ENCODE measurements at places on chromosomes 7 and 10.
A peak's percentile ranks its signal among the peaks of the same experiment; 100 is the strongest.

DNA sequence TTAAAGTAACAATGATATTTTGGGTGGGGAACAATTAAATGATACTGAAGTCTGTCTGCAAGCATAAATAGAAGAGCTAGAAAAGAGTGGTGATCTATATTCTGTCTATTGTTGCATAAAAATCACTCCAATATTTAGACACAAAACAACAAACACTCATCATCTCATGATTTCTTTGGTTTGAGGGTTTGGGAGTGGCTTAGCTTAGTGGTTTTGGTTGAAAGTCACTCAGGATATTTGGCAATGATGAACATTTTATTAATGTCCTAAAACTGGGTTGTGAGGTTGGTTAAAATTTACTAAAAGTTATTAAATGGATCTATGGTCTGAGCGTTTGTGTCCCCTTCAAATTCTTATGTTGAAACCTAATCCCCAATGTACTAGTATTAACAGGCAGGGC is 54.7 kb upstream of the EGFR start:
- DNase-seq: no peak

DNA sequence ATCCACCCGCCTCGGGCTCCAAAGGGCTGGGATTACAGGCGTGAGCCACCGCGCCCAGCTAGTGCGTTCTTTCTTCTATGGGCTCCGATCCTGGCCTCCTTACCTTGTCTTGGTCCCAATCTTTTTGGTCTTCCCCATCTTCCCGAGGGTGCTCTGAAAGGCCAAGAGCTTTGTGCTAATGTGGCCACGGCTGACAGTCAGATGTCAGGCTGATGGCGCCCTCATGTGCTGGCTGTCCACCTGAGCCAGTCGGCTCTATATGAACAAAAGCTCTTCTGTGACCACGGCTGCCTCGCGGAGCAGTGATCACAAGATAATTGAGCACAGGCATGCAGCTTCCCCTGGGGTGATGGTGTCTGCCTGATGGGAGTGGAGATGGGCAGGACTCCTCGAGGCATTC is 11.0 kb upstream of the AHCYL2 start:
- no peak for DNase-seq

GRCh38 chr7:102843850-102844249 is 69.0 kb upstream of the LRRC17 start:
- peak; percentile 12 for DNase-seq

- peak; percentile 85 for DNase-seq
Observed at GRCh38 chr10:11403116-11403515, 208.3 kb downstream of the USP6NL start.

GRCh38 chr10:99537989-99538917 is 5.5 kb downstream of the NKX2-3 start:
- no peak for DNase-seq

GRCh38 chr10:29710128-29710527 is 75.4 kb upstream of the SVIL start:
- DNase-seq: no peak

- no peak for DNase-seq
Observed at GRCh38 chr7:47826754-47827153, 121.5 kb downstream of the PKD1L1 start.

DNA sequence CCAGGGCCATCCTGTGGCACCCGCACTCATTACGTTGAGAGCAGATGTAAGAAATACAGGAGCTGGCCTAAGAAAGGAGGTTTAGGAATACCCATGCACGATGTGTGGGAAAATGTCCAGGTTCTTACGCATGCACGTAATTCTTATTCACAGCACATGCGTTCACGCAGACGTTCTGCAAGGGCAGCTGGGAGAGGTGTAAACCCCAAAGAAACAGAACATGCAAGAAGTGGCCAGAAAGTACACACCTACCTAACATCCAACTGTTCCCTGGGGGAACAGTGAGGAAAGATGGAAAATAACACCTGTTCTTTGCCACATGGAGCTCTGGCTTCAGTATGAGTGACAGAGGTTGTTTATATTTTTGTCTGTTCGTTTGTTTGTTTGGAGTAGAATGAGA is 285.6 kb downstream of the PRPF18 start:
- no peak for DNase-seq

GRCh38 chr10:34157501-34157900 is 657.6 kb downstream of the PARD3 start:
- DNase-seq: no peak

DNA sequence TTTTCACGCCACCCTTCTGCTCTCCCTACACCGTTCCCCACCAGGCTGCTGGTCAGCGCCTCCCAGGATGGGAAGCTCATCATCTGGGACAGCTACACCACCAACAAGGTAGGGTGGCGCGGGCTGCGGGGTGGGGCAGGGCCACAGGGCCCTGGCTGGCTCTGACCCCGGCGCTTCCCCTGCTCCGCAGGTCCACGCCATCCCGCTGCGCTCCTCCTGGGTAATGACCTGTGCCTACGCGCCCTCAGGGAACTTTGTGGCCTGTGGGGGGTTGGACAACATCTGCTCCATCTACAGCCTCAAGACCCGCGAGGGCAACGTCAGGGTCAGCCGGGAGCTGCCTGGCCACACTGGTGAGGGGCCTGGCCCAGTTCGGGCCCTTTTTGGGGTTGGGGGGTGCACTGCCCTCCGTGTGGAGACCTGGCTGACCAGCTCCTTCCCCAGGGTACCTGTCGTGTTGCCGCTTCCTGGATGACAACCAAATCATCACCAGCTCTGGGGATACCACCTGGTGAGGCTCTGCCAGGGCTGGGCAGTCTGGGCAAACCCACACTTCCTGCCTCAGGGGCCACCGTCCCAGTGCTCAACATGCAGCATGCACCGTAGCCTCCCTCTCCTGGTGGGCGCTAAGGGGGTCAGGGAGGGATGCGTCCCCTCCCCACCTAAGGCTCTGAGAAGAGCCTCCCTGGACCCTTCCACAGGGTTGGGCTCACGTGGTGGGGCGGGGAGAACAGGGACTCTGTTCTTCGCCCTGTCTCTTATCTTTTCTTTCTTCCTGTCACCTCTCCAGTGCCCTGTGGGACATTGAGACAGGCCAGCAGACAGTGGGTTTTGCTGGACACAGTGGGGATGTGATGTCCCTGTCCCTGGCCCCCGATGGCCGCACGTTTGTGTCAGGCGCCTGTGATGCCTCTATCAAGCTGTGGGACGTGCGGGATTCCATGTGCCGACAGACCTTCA is 4.0 kb downstream of the GNB2 start:
- no peak for DNase-seq

DNA sequence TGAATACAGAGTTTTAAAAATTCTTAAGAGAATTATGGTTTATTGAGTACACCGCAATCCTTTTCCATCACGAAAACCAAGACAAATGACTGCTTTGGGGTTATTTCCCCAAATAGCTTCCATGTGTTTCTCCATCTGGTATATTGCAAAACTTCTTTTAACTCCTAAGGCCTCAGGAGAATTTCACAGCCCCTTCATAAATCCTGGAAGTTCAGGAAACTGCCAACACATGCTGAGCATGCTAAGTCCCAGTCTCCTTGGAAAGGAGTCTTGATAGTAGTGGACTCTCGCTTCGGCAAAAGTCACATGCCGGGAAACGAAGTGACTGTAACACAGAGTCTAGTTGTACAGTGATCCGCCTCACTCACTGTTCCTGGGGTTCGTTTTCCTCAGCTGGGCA is 88.1 kb upstream of the RSU1 start:
- no peak for DNase-seq

GRCh38 chr10:282294-283139 is 147.3 kb downstream of the ZMYND11 start:
- no peak for DNase-seq

DNA sequence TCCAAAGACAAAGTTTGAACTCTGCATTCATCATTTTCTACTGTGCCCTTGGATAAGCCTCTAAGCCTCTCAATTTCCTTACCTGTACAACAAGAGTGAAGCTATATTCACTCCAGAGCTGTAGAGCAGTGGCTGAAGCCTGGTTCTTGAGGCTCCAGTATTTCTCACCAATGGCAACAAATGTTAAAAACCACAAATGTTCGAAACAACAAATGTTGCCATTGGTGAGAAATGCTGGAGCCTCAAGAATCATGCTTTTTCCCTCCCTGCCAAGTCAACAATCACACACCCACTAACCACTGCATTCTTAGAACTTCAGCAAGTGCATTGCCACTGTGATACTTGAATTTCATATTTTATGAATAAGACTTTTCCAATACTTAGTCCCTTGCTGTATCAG is 237.9 kb downstream of the TMEM26 start:
- DNase-seq: no peak

DNA sequence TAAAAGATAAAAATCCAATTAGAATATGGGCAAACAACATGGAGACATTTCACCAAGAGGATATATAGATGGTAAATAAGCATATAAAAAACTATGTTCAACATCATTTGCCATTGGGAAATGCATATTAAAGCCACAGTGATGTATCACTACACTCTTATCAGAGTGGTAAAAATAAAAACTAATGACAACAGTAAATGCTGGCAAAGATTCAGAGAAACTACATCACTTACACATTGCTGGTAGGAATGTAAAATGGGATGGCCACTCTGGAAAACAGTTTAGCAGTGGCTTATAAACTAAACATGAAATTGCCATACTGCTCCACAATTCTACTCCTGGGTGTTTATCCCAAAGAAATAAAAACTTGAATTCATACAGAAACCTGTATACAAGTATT is 59.2 kb downstream of the CROT start:
- DNase-seq: no peak

- no peak for DNase-seq
Observed at GRCh38 chr10:31704195-31704594, 224.4 kb downstream of the ARHGAP12 start.

GRCh38 chr7:157573244-157573643 is 236.4 kb downstream of the DNAJB6 start:
- DNase-seq: no peak

DNA sequence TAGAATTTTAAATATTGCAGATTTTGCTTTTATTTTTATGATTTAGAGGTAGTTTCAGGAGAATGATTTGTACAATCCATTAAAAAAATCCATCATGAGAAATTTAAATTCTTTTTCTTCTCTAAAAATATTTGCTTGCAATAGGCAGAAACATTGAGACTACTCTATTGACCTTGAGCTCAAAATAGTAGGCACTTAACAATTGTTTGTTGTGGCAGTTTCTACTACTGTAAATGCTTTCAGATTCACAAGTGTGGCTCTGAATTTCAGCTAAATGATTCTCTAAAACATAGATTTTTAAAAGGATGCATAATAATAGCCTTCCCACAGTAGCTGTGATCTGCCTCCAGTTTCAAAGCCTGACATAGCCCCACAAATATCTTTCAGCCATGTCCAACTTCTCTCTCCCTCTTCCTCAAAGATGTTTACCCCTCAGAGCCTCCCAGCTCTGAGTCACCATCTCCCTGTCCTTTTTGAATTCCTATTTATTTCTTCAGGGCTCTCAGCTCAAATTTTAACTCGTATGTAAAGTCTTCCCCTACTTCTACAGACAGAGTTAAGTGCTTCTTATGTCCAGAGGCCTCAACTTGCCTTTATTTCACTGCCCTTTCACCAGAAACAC is 160.5 kb downstream of the AOAH start:
- no peak for DNase-seq

Data from hematopoietic multipotent progenitor cell (in vitro differentiated cells).